ENCODE measurements at places on chromosomes 16 and 17.

- peak; percentile 78 for DNase-seq
Observed at GRCh38 chr17:37174205-37174604, 201.6 kb upstream of the C17orf78 start.

- no peak for DNase-seq
Observed at GRCh38 chr17:65557349-65558310, 3.8 kb downstream of the AXIN2 start.

DNA sequence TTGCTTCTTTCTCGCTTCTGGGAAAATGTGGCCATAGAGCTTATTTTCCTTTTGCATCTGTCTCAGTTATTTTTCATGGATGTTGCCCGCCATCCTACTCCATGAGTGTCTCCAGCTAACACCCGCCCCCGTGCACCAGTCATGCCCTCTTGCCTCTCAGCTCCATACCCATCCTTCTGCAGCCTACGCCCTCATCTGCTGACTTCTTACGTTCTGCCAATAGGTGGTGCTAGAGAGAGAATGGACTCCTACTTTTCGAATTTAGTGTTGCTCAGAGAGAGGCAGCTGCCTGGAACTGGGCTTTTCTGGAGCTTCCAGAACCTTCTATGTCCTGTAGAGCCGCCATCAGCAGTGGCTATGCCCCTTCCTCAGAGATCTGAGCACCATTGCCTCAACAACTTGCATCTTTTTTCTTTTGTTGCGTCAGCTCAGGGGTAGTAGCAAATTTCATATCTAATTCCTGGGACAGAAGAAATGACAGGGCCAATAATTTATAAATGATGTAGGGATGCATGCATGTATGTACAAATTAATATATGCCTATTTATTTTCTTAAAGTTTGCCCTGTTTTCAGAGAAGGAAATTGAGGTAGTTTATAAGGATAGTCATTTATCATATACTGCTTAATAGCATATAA, 119.7 kb upstream of the MYOCD start:
- no peak for DNase-seq

DNA sequence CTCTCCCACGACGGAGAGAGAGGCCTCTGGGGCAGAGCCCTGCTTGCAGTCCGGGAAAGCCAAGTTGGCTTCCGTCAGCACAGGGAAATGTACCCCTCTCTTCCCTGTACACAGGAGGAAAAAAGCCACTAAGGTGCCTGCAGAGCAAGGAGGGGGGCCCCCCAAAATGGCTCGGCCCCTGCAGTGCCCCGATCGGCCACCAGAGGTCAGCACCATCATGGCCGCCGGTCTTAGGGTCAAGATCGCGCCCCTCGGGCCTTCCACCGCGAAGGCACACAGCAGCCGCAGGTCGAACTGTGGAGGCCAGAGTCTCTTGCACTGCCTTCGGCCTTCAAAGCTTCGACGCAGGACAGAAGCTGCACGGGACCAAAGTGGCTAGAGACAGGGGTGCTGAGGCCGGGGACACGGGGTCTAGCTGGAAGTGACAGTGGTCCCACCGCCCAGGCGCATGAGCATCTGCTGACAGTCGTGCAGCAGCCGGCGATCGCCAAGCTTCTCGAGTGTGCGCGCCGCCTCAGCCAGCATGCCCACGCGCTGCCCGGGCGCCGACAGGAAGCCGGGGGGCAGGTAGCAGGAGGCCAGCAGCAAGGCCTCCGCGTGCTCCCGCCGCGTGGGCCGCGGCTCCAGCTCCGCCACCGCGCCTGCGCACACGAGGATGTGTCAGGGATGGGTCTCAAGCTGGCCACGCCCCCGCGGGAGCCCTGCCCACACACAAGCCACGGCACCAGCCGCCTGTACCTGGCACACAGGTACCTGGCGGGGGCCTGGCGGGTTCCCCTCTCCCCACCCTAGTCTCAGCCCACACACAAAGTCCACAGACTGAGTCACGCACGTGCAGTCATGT, 24.4 kb downstream of the SREBF1 start:
- DNase-seq = peak; percentile 32

GRCh38 chr17:57602896-57603295, 142.2 kb downstream of the CCDC182 start:
- DNase-seq = no peak

GRCh38 chr16:56137269-56137668, 54.0 kb upstream of the GNAO1 start:
- no peak for DNase-seq

GRCh38 chr17:77755410-77755963, 203.0 kb upstream of the TNRC6C start:
- no peak for DNase-seq

- DNase-seq = no peak
Observed at GRCh38 chr16:53840456-53840855, 136.5 kb downstream of the FTO start.

GRCh38 chr16:57802341-57803133, at the start of gene KIFC3:
KIFC3 (minus strand) TSS chr16:57802491; CDS start chr16:57798243, 4,248 bp downstream.
- DNase-seq = peak; percentile 80

DNA sequence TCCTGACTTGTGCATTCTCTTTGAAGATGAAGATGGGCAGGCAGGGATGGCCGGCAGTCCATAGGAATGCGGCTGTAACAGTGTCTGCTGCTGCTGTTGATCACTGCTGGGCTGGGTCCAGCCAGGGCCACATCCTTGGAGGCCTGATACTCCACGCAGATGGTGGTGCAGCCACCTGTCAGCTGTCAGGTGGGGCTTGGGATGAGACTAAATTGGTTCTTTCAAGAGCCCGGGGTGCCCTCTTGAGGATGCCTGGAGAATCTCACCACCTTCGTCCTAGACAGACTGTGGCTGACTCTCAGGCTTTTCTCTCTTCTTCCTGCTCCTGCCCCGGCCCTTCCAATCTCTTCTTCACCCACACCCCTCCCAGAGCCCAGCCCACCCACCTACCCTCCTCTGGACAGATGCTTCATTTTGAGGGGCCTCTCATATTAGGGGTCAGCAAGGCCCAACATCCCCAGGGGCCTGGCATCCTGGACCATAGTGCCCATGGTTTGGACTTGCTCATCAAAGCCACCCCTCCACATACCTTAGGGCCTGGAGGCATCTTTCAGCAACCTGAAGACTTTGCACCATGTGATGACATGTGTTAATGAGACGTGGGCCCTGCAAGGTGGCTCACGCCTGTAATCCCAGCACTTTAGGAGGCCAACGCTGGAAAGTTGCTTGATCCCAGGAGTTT, 19.1 kb downstream of the OSBPL7 start:
- no peak for DNase-seq

GRCh38 chr16:88993946-88994600, 17.1 kb upstream of the CBFA2T3 start:
- no peak for DNase-seq

DNA sequence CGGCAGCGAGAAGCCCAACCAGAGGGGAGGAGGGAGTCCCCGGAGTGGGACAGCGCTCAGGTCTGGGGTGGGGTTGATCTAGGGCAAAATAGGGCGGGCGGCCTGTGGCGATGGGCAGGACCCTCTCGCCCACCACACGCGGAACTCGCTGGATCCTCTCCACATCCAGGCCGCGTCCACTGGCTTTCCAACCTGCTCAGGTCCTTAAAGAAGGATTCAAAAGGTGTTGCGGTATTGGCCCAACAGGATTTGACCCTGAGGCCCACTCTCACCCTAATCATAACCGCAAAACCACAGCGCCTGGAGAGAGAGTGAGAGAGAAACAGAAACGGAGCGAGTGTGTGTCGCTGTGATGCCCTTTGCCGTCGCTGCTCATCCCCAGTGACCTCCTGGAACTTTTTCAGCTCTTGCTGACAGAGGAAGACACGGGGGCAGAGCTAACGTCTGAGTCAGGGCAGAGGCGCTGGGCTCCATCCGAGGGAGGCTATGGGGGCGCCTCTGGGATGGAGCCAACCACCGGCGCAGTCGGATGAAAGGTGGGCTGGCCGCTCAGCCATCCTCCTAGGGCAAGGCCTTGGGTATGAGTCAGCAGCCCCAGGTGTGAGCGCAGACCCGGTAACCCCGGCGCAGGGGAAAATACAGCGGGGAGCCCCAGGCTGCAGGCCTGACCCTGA, 16.7 kb upstream of the OR1F1 start:
- no peak for DNase-seq

- no peak for DNase-seq
Observed at GRCh38 chr16:84628226-84628731, 10.4 kb upstream of the COTL1 start.

Measured in hippocampal formation (tissue), 2 donors.